ENCODE measurements at places on chromosomes 5 and 9.
A peak's percentile ranks its signal among the peaks of the same experiment; 100 is the strongest.

DNA sequence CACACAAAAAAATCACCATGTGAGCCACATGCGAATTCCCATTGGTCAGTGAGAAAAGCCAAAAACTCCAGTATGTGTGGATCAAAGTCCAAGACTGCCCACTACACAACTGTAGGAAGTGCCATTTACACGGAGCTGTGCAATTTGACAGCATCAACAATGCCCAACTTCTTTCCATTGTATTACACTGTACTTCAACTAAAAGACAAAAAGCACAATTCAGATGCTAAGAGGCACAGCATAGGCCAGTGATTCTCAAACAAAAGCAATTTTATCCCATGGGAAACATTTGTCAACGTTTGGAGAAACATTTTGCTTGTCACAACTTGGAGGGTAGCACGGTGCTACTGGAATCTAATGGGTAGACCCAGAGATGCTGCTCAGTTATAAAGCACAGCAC lies 39.8 kb downstream of the IARS1 start:
- DNase-seq = no peak

DNA sequence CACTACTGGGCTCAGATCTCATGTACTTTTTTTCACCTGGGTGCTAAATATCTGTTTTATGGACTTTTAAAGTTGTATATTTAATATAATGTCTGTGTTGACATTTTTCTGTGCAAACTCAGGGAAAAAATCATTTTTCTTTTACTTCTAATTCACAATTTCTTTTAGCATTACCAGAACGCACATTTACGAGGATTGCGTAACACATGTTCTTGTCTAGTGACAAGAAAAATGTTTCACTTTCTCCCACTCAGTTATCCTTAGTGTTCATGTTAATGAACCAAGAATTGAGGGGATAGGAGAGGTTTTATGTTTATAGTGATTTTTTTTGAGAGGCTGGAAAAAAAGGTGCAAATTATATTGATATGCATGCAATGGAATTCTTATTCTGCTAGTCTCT lies 86.3 kb upstream of the PJA2 start:
- no peak for DNase-seq

DNA sequence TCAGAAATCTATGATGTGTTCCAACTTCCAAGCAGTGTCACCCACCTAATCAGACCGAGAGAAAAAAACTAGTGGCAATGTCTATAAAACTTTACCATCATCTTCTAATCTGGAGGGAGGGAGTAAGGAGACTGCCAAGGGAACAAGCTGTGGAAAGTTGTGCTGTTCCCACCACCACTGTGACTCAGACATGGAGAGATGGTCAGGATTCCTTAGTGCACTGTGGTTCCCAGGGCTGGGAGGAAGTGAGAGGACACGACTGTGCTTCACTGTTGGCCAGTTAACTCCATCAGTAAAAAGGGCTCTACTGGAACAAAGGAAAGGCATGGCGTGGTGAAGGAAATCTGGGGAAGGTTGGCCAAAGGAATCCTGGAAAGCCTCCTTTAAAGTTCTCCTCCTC lies 18.8 kb downstream of the TICAM2 start:
- peak; percentile 93 for DNase-seq

DNA sequence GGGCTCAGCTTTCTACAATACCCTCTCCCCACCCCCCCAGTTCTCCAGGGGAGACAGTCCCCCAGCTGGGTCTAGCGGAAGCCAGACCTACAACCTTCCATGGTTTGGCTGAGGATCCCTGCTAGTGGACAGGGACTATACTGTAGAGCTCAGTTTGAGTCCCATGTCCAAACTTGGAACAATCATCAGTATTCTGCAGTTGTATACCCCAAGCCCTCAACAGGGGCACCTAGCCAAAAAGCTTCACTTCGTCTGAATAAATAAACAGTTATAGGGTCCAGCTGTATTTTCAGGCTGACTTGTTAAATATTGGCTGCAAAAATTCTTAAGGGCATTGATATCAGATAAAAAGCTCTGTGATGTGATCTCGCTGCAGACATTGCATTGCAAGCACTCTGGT lies 15.4 kb upstream of the C9 start:
- no peak for DNase-seq

DNA sequence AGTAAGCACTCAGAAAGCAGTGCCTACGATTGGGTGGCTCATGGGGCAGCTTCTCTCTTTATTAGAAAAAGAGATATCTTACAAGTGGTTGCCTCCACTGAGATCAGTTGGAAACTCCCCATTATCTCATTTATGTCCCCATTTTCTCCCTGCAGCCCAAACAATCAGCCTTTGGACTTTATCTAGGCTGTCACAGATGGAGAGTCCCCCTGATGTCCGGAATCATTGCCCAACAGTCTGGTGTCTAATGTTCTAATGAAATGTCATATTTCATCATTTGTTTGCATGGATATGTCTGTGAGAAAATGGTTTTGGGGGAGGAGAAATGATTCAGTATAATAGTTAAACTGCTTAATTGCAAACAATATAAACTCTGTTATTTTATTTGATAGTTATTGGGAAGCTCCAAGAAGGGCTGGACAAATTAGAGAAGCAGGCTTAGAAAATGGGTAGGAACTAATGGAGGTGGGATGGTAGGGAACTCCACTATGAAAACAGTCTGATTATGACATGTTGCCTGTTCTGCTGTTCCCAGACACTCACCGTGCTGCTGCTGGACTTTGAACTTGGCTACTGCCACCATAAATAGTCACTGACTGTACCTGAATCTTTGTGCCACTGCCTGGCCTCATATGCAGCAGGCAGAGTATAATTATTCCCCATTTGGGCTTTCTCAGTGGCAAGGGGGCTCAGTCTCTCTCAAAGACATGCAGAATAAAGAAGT lies 38.3 kb upstream of the SMAD5 start:
- no peak for DNase-seq

DNA sequence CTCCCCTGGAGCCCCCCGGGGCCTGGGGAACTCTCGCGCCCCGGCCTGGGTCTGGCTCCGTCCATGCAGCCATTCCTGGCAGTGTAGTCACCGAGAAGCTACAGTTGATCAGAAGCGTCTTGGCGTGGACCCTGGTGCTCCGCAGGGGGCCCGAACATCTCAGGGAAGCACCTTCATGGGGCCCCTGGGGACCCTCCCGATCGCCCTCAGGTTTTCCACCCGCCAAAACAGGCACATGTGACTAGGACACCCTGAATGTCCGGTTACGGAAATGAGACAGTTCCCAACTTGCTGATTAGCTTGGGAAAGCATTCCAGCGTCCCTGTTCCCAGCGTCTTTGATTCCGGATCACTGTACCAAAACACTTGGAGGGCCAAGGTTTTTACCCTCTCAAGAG lies 472 bp downstream of the FBXO4 start:
- peak; percentile 33 for DNase-seq

DNA sequence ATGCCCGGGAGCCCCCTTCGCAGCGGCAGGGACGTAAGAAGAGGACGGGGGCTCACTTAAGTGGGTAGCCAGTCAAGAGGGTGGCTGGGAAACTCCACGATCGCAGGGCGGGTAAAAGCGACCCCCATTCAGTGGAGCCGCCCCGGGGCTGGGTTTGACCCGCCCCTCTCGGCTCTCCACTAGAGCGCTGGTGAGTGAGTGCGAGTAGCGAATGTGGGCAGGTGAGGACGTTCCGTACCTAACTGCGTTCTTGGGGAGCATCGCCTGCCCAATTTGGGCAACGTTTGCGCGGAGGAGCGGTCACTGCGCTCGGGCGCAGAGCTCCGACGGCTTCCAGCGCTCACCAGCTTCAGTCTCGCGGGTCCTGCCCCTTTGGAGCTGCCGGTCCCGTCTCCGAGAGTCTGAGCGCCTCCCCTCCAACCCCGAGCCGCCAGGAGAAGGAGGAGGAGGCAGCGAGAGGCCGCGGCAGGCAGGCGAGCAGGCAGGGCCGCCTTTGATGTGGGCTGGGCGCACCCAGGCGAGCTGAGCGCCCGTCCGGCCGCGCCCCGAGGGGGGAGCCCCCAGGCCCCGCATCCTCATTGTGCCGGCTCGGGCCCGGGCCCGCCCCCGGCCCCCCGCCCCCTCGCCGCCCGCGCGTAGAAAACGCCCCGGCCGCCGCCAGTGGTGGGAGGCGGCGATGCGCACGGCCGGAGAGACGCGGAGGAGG lies at the start of gene FGF18:
FGF18 (plus strand) TSS at position 666 of the 706 bp plus-strand sequence. CDS start 553 bp downstream, outside the sequence.
- DNase-seq = peak; percentile 47

GRCh38 chr5:82812575-82812974 lies 264.6 kb downstream of the TMEM167A start:
- DNase-seq = no peak

DNA sequence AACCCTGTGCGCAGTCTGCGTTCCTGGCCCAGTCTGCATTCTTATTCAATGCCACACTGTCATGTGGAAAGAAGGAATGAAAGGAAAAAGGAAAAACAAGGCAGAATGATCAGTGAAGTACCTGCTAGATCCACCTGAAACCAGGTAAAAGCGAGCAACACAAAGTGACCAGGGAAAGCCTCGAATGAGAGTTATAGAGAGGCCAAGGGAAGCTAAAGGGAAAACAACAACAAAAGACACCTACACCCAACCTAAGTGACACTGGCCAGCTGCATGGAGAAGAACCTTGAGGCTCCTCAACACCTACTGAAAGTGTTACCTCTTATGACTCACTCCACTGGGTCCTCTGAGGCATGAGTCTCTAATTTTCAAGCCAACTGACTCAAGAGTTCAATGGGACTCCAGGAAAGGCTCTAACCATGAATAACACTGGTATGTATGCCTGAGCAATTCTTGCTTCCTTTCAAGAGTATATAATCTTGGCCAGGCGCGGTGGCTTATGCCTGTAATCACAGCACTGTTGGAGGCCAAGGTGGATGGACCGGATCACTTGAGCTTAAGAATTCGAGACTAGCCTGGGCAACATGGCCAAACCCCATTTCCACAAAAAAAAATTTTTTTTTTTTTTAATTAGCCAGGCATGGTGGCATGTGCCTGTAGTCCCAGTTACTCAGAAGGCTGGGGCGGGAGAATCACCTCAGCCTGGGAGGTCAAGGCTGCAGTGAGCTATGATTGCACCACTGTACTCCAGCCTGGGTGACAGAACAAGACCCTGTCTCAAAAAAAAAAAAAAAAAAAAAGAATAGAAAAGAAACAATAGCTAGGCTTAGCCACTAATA lies 29.0 kb downstream of the MTMR12 start:
- DNase-seq = no peak

GRCh38 chr5:175082866-175083590 lies 358.6 kb downstream of the MSX2 start:
- DNase-seq = peak; percentile 27

DNA sequence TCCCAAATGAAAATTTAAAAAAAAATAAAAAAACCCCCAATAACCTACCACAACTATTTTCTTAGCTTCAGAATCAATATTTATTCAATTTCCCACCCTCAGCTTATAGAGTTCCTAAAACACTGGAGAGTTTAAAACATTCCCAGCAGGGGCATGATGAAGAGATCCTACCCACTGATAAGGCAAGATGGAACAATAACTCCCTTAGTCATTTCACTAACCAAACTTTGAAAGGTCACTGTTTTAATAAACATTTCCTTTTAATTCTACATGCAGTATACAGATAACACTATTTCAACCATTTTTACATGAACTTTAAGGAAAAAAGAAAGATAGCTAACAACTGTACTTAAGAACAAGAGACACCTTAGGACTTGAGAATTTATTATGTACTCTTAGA lies 34.9 kb upstream of the ACOT12 start:
- no peak for DNase-seq

DNA sequence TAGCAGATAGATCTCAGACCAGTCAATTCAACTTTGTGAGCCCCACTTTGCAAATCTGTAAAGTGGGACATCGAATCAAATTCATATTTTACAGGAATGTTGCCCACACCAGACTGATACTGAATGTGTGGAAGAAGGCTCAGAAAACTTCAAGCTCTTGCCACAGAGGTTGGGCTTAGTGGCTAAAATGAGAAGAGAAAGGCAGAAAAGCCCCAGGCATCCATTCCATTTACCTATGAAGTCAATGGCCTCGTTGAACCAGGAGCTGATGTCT lies 1.7 kb downstream of the DUSP1 start:
- DNase-seq = no peak

GRCh38 chr5:175684931-175685330 lies 27.1 kb downstream of the HRH2 start:
- DNase-seq = no peak

DNA sequence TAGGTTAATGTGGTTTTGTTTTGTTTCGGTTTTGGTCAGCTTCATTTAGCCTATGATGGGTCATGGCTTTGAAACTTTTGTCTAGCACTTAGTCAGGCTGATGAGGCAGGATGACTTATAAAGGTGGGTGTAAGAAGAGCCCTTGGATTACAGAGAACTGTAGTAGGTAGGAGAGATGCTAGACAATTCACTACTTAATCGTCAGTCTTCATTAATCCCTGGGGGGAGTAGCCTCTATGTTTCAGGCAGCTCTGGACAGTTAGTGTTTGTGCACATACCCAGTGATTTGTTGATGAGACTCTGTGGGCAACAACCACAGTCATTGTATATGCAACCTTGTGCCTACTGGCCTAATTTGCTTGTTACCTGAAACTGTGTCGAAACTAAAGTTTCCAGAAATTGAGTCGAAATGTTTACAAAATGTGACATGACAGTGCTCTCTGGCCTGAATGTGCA lies 113.3 kb downstream of the MTREX start:
- DNase-seq = no peak

DNA sequence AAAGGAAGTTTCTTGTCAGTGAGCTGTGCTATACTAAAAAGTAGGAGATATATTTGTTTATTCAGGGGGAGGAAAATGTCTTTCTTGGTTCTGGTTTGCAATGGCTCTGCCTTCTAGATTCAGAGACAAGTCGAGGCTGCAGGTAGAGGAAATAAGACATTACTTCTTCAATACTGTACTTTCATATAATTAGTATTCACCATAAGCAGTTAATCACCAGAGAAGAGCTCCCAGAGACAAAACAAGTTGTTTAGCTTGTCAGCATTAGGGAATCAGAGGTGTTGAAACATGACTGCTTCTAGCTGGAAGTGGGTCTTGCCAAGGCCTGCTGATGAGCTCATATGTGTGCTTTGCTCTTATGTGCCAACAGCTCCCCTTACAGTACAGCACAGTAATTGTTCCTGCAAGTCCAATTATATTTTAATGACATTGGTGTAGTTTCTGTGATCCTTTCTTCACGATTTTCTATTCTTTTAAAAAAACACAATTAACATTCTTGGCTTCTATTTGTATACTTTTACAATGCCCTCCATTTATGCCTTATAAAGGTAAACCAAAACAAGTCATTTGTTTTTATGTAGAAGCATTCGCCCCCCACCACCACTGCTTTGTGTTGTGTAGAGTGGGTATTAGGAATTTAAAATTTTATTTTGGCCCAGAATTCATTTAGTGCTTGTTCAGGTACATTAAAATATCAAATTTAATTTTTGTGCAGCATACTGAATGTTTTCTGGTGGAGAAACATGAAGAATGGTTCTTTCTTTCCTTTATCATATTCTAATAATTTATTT lies 112.2 kb downstream of the RPS23 start:
- DNase-seq = peak; percentile 91

GRCh38 chr9:70479880-70480291 lies 65.4 kb upstream of the KLF9 start:
- DNase-seq = peak; percentile 27

DNA sequence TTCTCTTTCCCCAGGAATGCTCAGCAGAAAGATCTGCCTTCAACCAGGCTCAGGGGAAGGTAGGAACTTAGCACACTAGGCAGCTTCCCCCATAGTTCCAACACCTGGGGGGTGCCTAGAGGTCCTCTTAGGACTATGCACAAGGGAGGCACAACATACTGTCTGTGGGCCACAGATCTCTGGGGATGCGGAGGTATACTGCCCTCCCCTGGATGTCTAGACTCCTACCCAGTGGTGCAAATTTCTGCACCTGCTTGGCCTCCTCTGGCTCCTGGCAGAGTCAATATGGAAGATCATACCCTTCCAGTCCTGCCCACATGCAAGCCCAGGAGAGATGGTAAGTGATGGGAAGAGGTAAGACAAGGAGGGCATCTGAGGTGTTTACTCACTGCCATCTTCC lies 247.5 kb upstream of the DAPK1 start:
- DNase-seq = no peak
